Stimulated activated CD8-positive, alpha-beta memory T cell treated with anti-CD3 and anti-CD28 coated beads, Interleukin-2, amount 100 ng/mL, for 1 hour (primary cell): ENCODE measurements at places on chromosomes 12 and 14.

- no peak for DNase-seq
Observed at GRCh38 chr14:83096092-83096491, 1562.4 kb upstream of the SEL1L start.

DNA sequence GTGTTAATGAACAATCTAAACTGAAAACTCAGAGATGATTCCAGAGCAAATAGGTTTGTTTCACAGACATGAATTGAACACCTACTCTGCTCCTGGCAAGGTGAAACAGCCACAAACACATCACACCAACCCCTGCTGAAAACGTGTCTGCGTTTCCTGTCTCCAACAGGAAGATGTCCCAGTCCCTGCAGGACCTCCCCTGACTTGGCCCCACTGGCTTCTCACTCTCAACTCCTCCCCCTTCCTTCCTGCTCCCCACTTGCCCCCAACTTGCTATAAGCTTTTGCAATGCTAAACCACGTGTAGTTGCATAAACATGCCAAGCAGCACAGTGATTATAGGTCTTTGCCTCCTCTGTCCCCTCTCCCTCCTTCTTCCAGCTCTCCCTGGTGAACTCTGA, 567.6 kb downstream of the BCL11B start:
- DNase-seq, result no peak

DNA sequence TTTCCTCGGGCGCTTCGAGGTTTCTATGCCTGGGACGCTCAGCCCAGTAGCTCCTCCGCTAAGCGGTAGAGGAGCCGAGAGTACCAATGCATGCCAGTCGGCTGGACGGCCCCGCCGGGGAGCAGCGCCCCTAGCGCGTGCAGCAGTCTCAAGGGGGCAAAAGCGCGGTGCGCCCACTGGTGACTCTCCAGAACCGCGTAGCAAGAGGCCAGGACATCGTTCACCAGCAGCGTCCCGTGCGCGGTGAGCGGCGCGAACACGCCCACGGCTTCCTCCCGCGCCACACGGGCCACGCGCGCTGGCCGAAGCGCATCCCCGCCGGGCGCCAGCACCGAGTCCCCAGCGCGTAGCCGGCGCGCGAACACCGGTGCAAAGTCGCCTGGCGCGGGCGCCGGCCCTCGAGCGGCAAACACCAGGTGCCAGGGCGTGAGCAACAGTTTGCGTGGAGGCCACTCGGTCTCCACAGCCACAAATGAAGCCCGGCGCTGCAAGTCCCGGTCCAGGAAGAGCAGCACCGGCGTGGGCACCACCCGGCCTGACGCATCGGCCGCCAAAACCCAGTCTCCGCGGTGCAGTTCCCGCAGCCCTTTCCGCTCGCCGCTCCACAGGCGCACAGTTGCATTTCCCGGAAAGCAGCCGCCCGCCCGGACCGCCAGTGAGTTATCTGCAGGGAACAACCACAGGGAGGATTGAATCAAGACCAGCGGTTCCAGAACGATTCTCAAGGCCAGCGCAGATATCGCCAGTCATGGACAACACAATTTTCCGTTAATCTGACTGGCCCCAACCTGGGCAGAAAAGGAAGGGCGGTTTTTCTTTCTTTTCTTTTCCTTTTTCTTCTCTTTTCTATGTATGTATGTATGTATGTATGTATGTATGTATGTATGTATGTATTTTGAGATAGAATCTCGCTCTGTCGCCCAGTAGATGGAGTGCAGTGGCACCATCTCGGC, 4.5 kb downstream of the DHH start:
- no peak for DNase-seq

- no peak for DNase-seq
Observed at GRCh38 chr12:26723379-26724308, 109.3 kb downstream of the ITPR2 start.

DNA sequence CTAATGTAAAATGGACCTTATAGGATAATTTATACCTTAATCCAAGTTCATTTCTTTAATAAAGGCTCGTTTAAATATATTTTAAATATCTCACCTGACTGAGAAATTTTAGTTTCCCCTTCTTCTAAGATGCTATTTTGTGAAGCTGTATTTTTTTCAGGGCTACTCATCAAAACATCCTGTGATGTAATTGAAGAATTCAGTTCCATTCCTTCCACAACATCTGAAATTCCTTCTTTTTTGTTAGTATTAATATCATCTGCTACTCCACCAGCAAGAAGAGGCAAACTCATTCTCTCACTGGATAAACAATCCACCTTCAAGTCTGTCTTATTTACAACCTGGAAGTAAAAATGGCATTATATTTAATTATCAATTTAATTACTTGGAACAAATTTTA, 22.5 kb downstream of the LGALS3 start:
- no peak for DNase-seq

GRCh38 chr12:100661300-100661951, 87.9 kb downstream of the GAS2L3 start:
- DNase-seq, result no peak

DNA sequence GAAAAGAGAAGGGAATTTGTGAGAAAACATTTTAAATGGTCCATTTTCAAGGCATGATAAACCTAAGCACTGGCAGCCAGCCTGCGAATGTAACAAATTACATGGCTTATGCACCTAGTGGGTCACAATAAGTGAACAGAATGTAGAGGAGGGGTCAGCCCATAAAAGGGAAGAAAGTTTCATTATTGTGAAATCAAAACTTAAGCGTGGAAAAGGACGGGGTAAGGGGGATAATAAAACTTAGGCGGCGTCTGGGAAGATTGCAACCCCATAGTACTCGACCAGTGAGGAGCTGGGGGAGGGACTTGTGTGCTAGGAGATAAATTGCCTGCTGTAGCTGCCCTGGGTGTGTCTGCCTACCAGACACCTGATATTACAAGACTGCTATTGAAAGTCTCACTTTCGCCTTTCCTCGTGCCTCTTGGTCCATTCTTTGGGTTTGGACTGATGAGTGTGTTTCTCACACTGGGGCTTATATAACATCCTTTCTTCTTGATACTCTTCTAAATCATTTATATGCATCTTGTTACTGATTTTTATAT, 40.6 kb downstream of the ZDHHC17 start:
- no peak for DNase-seq

GRCh38 chr14:76583174-76583573, 178.1 kb upstream of the VASH1 start:
- no peak for DNase-seq

GRCh38 chr12:14264316-14264715, 101.2 kb upstream of the ATF7IP start:
- DNase-seq, result no peak

GRCh38 chr12:89950421-89950820, 241.8 kb upstream of the ATP2B1 start:
- DNase-seq, result no peak

GRCh38 chr12:131836714-131837397, 8.7 kb downstream of the MMP17 start:
- no peak for DNase-seq

DNA sequence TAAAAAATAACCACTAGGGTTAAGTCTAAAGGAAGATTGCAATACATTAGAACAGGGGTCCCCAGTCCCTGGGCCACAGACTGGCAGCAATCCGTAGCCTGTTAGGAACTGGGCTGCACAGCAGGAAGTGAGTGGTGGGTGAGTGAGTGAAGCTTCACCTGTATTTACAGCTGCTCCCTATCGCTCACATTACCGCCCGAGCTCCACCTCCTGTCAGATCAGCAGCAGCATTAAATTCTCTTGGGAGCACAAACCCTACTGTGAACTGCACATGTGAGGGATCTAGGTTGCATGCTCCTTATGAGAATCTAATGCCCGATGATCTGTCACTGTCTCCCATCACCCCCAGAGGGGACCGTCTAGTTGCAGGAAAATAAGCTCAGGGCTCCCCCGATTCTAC, 15.5 kb downstream of the ADGRD1 start:
- DNase-seq, result no peak

DNA sequence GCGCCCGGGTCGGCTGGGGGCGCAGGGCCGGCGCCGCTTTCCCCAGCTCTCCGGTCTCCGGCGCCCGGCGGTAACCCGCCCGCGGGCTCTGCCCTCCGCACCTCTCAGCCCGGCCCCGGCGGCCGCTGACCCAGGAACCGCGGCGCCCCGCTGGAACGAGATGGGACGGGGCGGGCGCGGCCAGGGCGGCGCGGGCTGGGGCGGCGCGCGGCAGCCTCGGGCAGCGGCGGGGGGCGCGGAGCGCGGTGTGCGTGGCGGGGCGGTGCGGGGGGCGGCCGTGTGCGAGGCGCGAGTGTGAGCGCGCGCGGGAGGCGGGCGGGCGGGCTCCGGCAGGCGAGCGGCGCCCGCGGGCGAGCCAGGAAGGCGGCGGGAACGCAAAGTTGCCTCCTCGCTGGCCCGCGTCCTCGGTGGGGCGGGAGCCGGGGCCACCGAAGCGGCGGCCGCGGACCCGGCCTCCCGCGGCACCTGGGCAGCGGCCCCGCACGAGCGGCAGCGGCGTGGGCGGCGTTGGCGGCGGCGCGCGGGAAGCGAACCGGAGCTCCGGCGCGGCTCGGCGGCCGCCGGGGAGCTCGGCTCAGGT, 671 bp upstream of the DIO3 start:
- DNase-seq, result no peak

DNA sequence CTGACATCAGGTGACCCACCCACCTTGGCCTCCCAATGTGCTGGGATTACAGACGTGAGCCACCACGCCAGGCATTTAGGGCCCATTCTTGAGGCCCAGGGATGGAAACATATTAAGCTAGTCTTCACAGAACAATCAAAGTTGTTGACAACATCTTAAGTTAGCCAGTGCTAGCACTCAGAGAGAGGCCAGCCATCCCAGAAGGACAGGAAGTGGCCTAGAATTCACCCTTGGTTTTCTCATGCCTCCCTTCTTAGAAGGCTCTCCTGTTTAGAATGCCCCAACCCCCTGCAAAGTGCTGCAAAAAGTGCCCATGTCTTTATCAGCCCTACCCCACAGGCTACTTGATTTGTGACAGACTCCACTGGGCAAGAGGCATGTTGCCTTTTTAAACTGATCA, 12.1 kb upstream of the OR6J1 start:
- no peak for DNase-seq

- DNase-seq, result no peak
Observed at GRCh38 chr12:109900752-109901580, 892 bp downstream of the TCHP start.

- DNase-seq, result no peak
Observed at GRCh38 chr12:90268574-90268973, 559.9 kb upstream of the ATP2B1 start.

GRCh38 chr12:127107744-127108143, 1159.2 kb upstream of the TMEM132C start:
- no peak for DNase-seq

- DNase-seq, result no peak
Observed at GRCh38 chr12:121831571-121832245, 27.0 kb downstream of the HPD start.

- DNase-seq, result no peak
Observed at GRCh38 chr14:40292664-40293063, 860.4 kb upstream of the FBXO33 start.

GRCh38 chr12:100273782-100274181, 6.8 kb downstream of the SCYL2 start:
- DNase-seq, result no peak

- DNase-seq, result no peak
Observed at GRCh38 chr14:61661471-61662400, 33.6 kb upstream of the HIF1A start.

DNA sequence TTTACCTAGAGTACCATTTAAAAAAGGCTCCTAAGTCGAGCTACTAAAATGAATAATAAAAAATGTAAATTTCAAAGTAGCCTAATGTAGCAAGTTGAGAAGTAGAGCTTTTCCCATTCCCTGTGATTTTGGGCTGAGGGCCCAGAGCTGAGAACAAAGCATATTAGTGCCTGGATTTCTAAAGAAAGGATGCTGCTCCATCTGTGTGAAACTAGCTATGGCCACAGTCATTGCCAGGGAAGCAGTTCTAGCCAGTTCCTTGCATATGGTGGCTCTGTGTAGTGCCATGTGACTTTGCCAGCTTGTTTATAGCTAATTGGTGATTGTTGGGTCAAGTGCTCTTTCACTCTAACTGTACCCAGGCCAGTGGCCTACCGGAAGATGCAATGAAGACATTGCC, 20.4 kb upstream of the FBXO33 start:
- no peak for DNase-seq

GRCh38 chr14:59890676-59891075, 20.1 kb upstream of the RTN1 start:
- DNase-seq, result no peak
